Central memory CD8-positive, alpha-beta T cell (primary cell): ENCODE measurements at places on chromosomes 7 and 10.
A peak's percentile ranks its signal among the peaks of the same experiment; 100 is the strongest.

- DNase-seq = no peak
These were observed 42.2 kb downstream of the GPR85 start for GRCh38 chr7:113044394-113044793.

GRCh38 chr7:2211259-2211880 lies 21.4 kb downstream of the MAD1L1 start:
- DNase-seq = no peak

DNA sequence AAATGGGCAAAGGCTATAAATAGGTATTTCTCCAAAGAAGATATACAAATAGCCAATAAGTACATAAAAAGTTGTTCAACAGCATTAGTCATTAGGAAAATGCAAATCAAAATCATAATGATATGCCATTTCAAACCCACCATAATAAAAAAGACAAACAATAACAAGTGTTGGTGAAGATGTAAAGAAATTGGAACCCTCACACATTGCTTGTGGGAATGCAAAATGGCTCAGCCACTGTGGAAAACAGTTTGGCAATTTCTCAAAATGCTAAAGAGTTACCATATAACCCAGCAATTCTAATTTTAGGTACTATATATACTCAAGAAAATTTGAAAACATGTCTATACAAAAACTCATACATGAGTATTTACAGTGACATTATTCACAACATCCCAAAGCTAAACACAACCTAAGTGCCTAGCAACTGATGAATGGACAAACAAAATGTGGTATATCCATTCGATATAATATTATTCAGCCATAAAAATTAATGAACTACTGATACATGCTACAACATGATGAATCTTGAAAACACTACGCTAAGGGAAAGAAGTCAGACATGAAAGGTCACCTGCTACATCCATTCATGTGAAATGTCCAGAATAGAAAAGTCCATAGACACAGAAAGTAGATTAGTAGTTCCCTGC lies 55.6 kb downstream of the CHCHD3 start:
- DNase-seq = no peak

GRCh38 chr10:97736403-97736901 lies 476 bp upstream of the ZFYVE27 start:
- no peak for DNase-seq

DNA sequence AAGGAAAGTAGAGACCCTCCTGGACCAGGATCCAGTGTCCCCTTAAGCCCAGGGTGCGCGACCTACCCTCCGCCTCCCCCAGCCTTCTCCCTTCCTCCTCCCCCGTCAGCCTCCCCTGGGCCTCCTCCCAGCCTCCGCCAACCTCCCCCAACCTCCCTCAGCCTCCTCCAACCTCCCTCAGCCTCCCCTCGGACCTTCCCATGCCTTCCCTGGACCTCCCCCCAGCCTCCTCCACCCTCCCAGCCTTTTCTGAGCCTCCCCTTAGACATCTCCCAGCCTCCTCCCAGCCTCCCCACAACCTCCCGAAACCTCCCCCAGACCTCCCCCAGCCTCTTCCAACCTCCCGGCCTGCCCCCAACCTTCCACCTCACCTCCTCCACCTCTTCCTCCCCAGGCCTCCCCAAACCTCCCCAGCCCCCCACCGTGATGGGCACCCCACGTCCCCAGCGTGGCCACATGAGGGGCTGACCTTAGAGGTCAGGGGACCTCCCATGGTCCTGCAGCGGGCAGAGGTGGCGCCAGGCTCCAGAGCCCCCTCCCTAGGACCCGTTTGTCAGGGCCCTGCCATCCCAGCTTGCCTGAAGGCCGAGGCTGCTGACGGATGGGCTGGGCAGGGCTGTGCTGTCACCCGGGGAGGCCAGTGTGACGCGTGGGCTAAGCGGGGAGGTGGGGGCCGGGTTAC lies 18.8 kb downstream of the FAM20C start:
- no peak for DNase-seq

DNA sequence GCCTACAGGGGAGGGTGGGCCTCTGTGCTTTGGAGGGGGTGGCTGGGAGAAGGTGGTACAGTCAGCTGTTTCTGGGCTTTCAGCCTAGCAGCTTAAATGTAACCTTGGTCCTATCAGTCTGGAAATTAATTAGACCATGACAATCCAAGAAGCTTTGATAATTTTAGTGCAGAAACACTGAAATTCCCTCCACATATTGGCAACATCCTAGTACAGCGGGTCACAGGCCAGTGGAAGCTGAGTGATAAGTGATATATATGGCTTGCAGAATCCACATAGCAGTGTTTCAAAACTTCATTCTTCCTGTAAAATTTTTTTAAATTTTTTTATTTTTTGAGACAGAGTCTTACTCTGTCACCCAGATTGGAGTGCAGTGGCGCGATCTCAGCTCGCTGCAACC lies 212.6 kb downstream of the TYW1 start:
- no peak for DNase-seq

DNA sequence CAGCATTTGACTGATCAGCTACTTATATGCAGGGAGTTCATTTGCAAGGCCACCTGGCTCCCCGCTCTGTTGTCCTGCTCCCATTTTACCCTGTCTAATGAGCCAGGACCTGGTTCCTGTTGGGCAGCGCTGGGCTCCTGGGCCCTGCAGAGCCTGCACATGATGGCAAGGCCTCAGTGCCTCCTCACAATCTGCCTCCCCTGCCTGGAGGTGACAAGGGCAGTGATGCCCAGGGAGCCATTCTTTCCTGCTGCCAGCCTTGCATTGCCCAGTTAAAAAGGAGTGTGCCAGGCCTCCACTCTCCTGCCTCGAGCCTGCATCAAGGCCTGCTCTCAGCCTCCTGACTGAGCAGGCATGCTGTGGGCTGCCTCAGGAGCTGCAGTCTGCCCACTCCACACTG lies 28.5 kb downstream of the CHAT start:
- no peak for DNase-seq

- no peak for DNase-seq
These were observed 23.1 kb downstream of the PRF1 start for GRCh38 chr10:70579234-70580002.

DNA sequence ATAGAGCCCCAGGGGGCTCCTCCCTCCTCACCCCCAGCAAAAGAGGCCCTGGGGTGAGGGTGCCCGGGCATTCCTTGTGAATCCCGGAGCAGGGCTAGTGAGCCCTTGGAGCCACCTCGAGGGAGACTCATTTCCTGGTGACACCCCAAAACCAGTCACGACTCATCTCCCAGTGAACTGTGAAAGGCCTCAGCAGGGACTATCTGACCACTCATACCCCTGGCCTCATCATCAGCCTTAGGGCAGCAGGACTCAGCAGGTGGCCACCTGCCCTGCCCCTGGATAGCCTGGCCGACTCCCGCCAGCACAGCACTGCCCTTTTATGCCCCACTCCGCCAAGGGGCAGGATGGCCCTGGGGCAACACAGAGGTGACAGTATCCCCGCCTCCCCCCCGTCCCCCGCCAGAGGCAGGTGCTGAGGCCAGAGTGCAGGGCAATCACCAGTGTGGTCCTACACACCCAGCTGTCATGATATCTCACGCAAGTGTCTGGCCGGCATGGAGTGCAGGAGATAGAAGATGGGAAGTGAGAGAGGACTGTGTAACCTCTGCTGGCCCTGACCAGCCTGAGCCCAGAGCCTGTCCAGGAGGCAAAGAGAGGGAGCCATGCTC lies 3.2 kb downstream of the SNCG start:
- DNase-seq = no peak

GRCh38 chr7:143242306-143242705 lies 20.5 kb downstream of the TAS2R40 start:
- no peak for DNase-seq

GRCh38 chr7:132450188-132450587 lies 126.1 kb downstream of the PLXNA4 start:
- DNase-seq = no peak

GRCh38 chr7:133529861-133530260 lies 277.0 kb downstream of the EXOC4 start:
- DNase-seq = no peak

DNA sequence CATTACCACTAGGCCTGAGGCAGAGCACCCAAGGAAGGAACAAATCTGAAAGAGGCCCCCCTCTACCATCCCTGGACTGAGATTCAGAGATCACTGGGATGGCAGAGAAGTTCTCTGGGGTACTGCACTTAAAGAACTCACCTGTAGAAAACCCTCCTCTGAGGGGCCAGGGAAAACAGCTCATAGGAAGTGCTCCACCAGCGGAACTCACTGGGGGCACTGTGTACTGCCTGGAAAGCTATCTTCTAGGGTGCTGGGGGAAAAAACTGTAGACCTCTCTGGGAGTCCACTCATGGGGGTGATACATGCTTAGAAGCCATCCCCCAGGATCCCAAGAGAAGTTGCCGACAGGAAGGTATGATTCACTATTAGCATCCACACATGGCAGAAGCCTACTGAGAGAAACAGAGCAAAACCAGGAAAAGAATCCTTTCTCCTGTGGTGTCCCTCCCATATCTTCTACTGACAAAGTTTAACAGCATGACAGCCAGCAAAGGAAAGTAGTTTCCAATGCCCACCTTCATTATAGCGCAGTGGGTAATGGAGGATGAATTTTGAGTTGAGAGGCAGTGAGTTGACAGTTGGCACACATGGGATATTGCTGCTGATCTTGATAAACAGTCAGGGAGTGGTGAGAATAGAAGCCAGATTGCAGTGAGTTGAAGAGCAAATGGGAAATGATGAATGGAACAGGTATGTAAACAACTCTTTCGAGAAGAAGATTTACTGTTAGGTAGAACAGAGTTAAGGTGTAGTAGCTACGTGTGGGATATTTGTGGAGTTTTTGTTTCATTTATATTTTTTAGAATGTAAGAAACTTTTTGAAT lies 20.9 kb downstream of the ANKIB1 start:
- no peak for DNase-seq

DNA sequence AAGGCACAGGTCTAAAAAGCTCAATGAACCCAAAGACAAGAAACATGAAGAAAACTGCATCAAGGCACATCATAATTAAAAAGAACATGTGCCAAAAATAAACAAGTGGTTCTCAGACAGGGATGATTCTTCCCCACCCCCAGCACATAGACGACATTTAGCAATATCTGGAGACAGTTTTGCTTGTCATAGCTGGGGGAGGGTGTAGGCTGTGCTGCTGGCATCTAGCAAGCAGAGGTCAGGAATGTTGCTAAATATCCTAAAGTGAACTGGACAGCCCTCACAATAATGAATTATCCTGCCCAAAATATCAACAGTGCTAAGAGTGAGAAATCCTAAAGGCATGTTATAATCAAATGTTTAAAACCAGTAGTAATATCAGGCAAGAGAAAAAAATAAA lies 122.6 kb downstream of the MICU1 start:
- DNase-seq = no peak

GRCh38 chr7:127995156-127995880 lies 35.9 kb downstream of the LRRC4 start:
- DNase-seq = no peak

GRCh38 chr7:142481548-142481947 lies 223.7 kb upstream of the PRSS58 start:
- DNase-seq = no peak

GRCh38 chr10:43257347-43258210 lies 9.3 kb downstream of the RASGEF1A start:
- DNase-seq = peak; percentile 4
